ENCODE measurements at places on chromosomes 1 and 21.

GRCh38 chr1:238549137-238549536 lies 658.4 kb upstream of the ZP4 start:
- DNase-seq = no peak

- DNase-seq = no peak
Measured at GRCh38 chr21:34357889-34358288, 5.9 kb upstream of the KCNE2 start.

GRCh38 chr1:242199776-242200458 lies 201.0 kb upstream of the MAP1LC3C start:
- no peak for DNase-seq

GRCh38 chr1:60891281-60891680 lies 191.1 kb upstream of the NFIA start:
- DNase-seq = no peak

DNA sequence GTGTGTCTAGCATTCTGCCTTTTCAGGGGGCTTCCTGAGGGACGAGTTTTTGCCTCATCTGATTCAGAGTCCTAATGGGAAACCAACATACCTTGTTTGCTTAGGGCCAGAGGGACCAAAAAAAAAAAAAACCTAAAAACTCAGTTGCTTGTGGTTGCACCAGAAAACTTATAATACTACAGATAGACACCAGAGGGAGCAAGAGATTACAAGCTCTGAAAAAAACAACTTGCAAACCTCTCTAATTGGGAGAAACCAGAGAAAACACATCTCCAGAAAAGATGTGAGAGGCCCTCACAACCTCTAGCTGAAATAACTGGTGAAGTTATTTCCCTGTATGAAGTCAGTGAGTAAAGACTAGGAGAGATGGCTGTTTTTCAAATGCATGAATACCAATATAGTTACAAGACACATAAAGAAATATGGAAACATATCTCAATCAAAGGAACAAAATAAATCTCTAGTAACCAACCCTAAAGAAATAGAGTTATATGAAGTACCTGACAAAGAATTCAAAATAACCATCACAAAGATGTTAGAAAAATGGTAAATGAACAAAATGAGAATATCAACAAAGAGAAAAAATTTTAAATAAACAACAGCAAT lies 233.7 kb upstream of the NFIA start:
- no peak for DNase-seq

Measured in activated T-cell treated with anti-CD3 and anti-CD28 coated beads for 1 hour (primary cell).